Esophagus squamous epithelium (tissue), 5 donors: ENCODE measurements at places on chromosomes 16 and 17.

GRCh38 chr16:67441271-67441753 is 10.4 kb downstream of the HSD11B2 start:
- DNase-seq, result no peak

GRCh38 chr17:79465011-79465680 is 145.7 kb downstream of the RBFOX3 start:
- DNase-seq, result no peak

GRCh38 chr17:82684228-82684841 is 14.2 kb downstream of the RAB40B start:
- DNase-seq, result no peak

DNA sequence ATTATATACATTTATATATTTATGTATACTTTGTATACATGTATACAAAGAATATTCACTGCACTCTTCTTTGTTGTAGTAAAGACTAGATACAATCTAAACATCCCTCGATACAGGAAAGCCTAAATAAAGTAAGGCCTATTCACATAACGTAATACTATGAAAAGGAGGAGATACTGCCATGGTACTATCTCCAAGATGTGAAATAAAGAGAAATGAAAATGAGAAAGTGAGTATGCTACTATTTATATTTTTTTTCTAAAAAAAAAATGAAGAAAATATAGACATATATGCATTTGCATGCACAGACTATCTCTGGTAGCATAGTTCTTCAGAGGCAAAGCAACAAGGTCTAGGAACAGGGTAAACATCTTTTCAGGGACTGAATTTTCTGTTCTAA is 19.4 kb downstream of the CFDP1 start:
- no peak for DNase-seq

DNA sequence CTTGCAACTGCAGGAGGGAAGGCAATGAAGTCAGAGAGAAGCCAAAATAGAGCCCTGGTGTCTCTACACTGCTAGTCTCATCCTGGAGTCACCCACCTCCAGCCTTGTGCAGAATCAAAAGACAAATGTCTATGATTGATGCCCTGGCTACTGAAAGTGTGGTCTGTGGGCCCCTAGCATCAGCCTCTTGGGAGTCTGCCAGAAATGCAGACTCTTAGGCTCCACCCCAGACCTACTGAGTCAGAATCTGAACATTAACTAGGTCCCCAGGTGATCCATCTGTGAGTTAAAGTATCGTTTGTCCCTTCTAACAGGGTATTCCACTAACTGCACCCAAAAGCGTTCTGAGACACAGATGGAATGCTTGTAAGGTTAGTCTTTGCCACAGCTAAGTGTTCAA is 21.2 kb downstream of the EARS2 start:
- DNase-seq, result no peak
